ENCODE measurements at places on chromosomes 11 and 22.

- no peak for DNase-seq
Observed at GRCh38 chr11:20754933-20755332, 85.5 kb downstream of the NELL1 start.

GRCh38 chr22:24247564-24248344, 2.9 kb upstream of the GGT5 start:
- no peak for DNase-seq

GRCh38 chr11:63020671-63021291, 5.1 kb upstream of the SLC22A8 start:
- no peak for DNase-seq

GRCh38 chr22:38465673-38466490, 2.0 kb upstream of the KDELR3 start:
- DNase-seq = no peak

- DNase-seq = no peak
Observed at GRCh38 chr11:46865340-46865739, 19.3 kb upstream of the CKAP5 start.

- DNase-seq = no peak
Observed at GRCh38 chr11:68798221-68798813, 43.4 kb downstream of the CPT1A start.

GRCh38 chr11:121248496-121248895, 44.1 kb upstream of the SC5D start:
- no peak for DNase-seq

GRCh38 chr22:30326255-30326705, 461 bp downstream of the TBC1D10A start:
- DNase-seq = no peak

- no peak for DNase-seq
Observed at GRCh38 chr11:114598461-114598860, 2.9 kb upstream of the NXPE4 start.

DNA sequence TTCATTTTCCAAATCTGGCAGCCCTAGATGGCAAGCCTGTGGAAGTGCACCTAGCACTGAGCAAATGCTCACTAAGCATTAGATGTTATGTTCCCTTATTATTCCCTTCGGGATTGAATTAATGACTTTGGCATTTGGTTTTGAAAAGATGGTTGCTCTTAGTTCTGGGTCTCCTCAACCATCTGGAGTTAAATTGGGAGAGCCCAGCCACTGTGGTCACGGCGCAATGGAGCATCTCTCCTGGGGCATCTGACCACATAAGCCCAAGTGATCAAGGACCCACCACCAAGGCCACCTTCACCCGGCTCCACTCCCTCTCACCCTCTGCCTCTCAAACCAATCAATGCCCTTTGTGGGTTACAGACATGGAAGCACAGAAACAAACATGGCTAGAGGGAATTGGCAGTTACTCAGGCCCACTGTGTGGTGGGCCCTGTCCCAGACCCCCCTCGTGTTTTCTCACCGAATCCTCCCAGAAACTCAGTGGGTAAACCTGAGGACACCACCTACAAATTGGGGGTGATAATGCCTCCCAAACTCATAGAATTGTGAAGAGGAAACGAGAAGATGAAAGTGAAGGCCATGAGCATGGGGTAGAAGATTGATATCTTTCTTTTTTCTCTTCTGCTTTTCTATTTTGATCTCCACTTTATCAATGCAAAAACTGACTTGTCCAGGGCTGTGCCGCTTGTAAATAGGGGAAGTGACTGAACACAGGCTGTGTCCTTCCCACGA, 52.2 kb downstream of the IRAG1 start:
- DNase-seq = no peak

GRCh38 chr11:72528121-72528520, 93.8 kb upstream of the CLPB start:
- DNase-seq = no peak

DNA sequence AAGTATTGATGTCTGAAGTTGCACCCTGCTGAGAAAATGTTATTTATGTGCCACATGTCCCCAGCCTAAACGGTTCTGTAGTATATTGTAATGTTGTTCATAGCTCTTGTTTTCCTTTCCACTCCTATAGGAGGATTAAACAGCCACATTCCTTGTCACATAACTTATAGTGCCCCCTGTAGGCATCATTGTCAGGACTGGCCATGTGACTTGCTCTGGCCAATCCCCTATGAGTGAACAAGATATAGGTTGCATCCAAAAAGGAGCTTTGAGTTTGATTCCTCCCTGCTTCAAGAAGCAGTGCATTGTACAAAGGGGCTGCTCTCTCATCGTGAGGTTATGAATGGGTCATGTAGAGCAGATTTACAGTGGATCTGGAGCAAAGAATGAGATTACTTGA, 717.6 kb upstream of the ANO5 start:
- no peak for DNase-seq

DNA sequence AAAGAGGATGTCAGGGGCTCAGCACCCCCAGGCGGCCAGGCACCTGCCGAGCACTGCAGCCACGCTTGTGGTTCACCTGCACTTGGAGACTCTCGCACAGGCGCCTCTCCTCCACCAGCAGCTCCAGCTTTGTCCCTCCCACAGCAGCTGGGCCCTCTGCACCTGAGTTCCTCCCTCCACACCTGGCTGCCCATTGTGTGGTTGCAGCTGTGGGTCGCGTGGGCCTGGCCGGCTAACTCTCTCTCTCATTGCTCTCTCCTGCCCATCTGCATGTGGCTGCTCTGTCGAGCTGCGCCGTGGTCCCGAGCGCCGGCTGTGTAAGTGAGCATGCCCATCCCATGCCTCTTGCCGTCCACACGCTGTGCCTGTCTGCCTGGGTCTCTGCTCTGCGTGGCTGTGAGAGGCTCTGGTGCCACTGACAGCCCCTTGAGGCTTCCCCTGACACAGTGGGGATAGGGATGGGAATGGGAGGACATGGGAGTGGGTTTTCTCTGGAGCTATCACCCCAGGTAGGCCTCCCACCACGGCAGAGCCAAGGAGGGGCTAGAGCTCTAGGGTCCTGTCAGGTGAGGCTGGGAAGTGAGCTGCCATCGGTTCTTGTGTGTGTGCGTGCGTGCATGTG, 8.5 kb upstream of the ACR start:
- no peak for DNase-seq

- DNase-seq = no peak
Observed at GRCh38 chr22:48919187-48919590, 908.5 kb downstream of the BRD1 start.

DNA sequence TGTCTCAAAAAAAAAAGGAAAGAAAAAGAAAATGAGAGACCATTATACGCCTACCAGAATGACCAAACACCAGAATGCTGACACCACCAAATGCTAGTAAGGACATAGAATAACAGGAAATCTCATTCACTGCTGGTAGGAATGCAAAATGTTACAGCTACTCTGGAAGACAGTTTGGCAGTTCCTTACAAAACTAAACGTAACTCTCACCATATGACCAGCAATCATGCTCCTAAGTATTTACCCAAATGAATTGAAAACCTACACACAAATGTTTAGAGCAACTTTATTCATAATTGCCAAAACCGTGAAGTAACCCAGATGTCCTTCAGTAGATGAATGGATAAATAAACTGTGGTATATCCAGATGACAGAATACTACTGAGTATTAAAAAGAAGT, 7.2 kb downstream of the CHKA start:
- no peak for DNase-seq

- DNase-seq = no peak
Observed at GRCh38 chr11:1565173-1565903, 6.7 kb downstream of the DUSP8 start.

GRCh38 chr11:131910523-131911387, 540.3 kb downstream of the NTM start:
- DNase-seq = no peak

- no peak for DNase-seq
Observed at GRCh38 chr11:20963596-20963995, 294.2 kb downstream of the NELL1 start.

GRCh38 chr11:94558468-94558867, 8.7 kb upstream of the PIWIL4 start:
- no peak for DNase-seq

DNA sequence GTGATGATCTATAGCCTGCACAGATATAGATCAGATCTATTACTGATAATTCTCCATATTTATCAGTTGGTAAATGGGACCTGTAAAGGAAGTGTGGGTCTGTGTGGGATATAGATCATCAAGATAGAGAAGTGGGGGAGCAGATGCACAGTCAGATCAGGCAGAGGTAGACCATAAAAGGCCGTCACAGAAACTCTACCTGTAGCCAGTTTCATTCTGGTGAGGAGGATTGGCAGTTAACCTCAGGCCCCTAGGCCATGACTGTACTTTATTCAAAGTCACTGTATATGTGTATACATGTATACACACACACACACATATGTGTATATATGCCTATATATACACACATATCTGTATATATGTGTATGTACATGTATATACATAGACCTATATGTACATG, 69.1 kb downstream of the ADM start:
- DNase-seq = no peak

- DNase-seq = no peak
Observed at GRCh38 chr11:76574406-76574805, 96.1 kb downstream of the LRRC32 start.

GRCh38 chr11:102304686-102305085, 12.6 kb upstream of the BIRC3 start:
- DNase-seq = no peak

DNA sequence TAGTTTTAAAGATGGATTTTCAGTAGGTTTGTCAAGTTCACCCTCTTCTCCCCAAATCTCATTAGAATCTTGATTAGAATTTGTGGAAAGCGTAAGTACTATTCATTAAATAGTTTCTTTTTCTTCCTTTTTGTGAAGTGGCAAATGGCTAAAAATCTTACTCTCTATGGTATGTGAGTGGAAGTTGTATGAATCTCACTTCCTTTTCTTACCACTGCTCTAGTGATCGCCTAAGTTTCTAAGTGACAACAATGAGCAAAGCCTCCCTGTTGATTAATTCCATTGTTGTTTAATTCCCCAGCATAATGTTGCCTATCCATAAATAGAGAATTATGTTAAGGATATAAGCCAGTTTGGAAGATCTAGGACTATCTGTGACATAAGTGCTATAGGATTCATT, 82.7 kb downstream of the PGR start:
- DNase-seq = no peak

DNA sequence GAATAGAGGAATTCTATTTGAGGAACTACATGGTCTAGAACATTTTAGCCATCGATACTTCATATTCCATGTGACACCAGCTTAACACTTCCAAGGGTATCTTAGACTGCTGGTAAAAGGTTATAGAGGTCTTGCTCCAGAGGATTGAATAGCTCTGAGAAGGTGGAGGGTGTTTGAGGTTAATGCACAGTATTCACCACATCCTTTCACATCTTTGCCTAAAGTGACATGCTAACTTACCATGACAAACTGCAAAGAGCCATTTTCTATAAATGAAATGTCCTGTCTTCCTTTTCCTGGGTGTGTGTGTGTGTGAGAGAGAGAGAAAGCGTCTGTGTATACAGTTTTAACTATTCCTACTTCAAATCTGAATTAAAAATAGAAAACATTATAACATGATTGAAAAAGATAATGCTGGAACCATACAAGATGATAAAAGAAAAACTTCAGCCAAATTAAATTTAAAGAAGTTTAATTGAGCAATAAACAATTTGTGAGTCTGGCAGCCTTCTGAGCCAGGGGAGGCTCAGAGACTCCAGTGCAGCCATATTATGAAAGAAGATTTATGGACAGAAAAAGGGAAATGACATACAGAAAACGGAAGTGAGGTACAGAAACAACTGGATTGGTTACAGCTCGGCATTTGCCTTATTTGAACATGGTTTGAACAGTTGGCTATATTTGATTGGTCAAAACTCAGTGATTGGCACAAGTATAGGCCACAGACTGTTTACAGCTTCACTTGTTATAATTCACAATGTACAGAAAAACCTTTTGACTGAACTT, 320.9 kb upstream of the CCDC179 start:
- DNase-seq = no peak

GRCh38 chr11:71201231-71201630, 51.1 kb downstream of the SHANK2 start:
- no peak for DNase-seq

GRCh38 chr11:78201096-78201818, 12.5 kb downstream of the USP35 start:
- no peak for DNase-seq

DNA sequence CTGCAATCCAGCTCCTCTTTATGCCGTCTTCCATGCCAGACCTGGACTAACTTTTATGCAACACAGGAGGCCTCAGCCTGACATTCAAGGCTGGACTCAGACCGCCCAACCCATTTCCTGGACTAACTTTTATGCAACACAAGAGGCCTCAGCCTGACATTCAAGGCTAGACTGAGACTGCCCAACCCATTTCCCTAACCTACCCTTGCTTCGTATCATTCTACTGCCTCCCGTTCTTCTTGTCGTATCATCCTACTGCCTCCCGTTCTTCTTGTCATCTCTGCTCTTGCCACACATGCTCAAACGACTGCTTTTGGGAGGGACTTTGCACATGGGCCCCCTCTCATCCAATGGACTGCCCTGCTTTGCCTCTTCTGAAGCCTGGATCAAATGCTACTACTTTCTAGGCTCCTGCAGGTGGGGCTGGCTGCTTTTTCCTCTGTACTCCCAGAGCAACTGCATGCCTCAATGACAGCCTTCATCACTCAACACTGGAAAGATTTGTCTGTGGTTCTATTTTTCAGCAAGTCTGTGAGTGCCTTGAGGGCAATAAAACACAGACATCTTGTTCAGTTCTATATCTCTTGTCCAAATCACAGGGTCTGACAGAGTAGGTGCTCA, 7.8 kb downstream of the TBC1D10A start:
- no peak for DNase-seq

- no peak for DNase-seq
Observed at GRCh38 chr22:21902296-21903087, 35.0 kb upstream of the MAPK1 start.

DNA sequence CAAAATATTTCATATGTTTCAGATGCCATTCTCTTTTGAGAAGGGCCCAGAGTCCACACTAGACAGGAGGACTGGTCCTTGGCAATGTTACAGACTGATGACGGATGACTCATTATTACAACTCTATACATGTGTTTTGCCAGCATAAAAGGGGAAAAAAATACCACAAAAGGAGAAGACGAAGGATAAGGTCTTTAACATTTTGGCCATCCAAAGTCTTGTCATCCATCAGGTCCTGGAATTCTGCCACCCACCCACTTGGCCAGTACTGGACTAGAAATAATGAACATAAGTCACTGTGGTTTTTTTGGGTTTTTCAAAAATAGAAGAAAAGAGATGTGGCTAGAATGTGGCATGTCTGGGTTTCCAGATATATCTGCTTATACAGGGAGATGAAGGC, 57.7 kb upstream of the BDNF start:
- no peak for DNase-seq

- DNase-seq = no peak
Observed at GRCh38 chr22:46833228-46833627, 70.8 kb downstream of the TBC1D22A start.
